ENCODE measurements at places on chromosomes 4 and X.
A peak's percentile ranks its signal among the peaks of the same experiment; 100 is the strongest.

DNA sequence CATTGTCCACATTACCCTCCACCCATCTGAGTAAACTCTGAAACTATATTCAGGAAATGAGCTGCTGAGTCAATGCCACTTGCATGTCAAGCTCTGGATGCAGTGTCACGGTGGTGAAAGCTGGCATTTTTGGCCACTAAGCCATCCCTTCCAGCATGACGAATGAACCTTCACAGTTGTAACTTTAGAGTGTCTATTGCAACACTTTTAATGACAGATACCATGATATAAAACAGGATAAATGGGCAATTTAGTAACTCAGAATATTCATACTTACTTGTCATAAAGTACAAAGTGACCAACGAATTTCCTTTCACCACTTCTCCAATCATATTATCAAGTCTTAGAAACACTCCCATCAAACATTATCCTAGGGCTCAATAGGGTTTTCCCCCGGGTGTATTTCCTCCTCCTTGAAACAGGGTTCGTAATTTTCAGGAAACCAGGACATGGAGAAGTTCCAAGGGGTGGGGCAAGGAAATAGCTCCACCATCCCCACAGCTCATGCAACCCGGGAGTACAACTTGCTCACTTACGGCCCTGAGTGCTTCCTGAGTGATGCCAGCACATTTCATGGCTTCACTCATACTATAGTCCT is 73.1 kb downstream of the MTHFD2L start:
- no peak for DNase-seq

GRCh38 chr4:60744767-60745166 is 455.4 kb upstream of the ADGRL3 start:
- DNase-seq = no peak

DNA sequence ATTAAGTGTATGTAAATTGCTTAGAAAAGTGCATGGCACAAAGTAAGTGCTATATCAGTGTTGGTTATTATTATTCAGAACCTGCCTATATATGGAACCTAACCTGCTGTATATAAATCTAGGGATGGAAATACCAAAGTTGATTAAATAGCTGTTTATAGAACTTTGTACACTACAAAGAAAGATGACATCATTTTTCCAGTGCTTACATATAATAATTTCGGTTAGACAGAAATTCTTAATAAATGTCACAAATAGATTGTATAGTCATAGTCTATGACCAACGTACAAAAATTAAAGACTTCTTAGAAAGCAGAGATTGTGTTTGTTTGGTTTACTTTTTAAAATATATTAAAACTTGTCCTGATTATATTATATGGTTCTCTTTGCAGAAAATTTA is 4.4 kb downstream of the GYPB start:
- DNase-seq = no peak

DNA sequence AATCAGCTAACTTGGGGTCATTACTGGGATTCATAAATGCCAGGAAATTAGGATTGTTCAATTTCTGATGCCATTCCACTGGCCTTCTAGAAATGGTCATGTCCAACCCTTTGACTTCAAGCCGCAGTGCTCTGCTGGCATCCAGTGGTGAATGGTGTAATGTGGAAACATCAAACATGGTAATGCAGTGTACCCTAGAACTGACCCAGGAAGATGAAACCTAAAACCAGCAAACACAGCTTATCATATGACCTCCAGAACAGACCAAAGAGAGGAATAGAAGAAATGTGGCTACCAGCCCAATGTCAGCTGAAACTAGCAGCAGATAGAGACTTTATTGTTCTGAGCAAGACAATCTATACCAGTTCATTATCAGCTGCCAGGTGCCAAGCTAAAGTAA is 13.8 kb downstream of the CXCL13 start:
- DNase-seq = no peak

DNA sequence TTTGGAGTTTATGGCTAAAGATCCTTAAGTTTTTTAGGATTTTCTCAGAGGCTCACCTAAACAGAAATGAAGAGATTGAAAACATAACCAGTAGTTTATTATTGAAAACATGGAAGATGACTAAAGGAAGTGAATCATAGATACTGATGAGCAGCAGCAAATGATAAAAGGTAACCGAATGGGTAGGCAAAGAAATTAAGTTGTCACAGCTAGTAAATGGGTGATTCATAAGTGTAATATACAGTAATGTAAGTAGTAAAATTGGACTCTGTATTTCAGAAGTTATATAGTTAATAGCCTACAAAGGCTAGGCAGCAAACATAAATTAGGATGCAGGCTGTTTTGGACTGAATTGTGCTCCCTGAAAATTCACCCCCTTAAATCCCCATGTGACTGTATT is 59.0 kb upstream of the ADGRA3 start:
- no peak for DNase-seq

- no peak for DNase-seq
Measured at GRCh38 chr4:3519468-3520264, 12.6 kb downstream of the LRPAP1 start.

GRCh38 chrX:53544936-53545335 is 110.8 kb upstream of the HSD17B10 start:
- DNase-seq = no peak

DNA sequence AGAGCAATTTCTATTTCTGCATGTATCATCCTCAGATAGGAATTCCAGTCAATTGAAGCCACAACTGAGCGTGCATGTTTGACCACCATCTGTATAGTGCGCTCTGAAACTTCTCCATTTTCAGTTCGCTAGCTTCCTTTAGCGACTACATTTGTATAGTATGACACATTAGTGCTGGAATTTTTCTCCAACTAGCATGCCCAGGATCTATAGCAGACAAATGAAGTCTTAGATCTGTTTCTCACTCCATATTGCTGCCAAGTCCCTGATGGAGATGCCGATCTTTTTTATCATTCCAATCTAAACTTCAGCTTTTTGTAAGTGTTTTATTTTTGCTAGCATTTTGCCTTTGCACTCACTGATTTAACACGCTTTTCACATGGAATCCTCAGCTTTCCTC is 774.8 kb upstream of the TENM3 start:
- no peak for DNase-seq

GRCh38 chrX:53494436-53494835 is 60.3 kb upstream of the HSD17B10 start:
- no peak for DNase-seq

GRCh38 chr4:155950461-155950860 is 3.2 kb downstream of the CTSO start:
- DNase-seq = no peak

DNA sequence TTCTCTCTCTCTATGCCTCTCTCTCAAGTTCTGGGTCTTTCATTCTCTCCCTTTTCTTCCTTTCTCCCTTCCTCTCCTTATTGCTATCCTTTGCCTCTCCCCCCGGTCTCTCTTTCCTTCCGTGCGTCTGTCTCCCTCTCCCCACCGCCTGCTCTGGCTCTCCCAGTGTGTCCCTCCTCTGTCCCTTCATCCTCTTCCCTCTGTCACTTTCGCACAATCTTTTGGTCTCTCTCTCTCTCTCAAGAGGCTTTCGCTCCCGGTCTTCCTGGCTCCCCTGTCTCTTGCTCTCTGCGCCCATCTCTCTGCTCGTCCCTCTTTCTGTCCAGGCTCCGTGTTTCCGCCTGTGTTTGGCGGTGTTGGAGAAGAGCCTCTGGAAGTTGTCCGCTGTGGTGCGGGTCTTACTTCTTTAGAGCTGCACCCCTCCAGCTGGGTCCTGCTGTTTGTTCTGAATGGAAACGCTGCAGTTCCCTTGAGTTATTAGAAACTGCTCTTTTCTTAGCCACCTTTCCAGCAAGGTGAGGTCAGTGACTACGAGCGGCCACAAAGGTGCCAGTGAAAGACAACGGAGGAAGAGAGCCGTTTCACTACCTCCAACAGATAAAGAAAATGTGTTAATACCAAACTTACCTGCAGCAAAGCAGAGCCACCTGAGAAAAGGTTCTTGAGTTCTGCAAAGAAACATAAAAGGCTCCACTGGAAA is 1.1 kb downstream of the BMPR1B start:
- no peak for DNase-seq

DNA sequence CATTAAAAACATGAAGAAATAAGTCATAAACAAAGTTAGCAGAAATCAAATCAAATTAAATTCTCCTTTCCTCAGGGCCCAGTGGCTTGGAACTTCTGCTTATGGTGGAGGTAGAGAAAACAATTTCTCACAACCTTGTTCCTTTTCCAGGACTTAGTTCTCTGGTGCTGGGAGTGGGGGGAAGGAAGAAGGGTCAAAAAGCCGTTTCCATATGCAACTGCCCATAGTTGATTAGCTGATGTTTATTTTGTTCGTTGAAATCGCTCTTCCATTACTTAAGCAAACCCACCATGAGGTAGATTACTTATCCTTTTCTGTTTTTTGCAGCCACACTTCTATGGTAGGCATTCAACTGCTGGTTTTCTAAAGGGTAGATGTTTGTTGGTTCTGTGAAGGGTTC is 94.2 kb downstream of the ARSJ start:
- no peak for DNase-seq

- no peak for DNase-seq
Measured at GRCh38 chrX:30981968-30982367, 89.9 kb downstream of the FTHL17 start.

DNA sequence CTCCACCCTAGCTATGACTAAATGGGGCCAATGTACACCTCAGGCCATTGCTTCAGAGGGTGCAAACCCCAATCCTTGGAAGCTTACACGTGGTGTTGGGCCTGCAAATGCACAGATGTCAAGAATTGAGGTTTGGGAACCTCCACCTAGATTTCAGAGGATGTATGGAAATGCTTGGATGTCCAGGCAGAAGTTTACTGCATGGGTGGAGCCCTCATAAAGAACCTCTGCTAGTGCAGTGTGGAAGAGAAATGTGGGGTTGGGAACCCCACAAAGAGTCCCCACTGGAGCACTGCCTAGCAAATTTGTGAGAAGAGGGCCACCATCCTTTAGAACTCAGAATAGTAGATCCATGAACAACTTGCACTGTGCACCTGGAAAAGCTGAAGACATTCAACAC is 284.1 kb downstream of the ANTXR2 start:
- no peak for DNase-seq

DNA sequence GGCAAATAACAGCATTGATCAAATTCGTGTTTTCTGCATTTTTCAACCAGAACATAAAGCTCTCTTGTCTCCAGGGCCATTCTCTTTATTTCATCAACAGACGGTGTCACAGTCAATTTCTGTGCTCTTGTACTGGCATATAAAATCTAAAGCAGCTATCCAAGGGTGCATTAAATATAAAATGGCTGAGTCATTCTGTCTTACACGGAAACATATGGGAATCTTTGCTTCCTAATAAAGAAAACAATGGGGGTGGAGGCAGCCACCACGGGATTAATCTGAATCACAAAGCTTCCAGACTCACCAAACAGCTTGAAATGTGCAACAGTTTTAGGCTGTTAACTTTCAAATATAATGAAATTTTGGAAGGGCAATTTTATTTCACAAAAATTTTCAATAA is 132.6 kb downstream of the IL15 start:
- no peak for DNase-seq

- DNase-seq = no peak
Measured at GRCh38 chr4:95061220-95061619, 303.5 kb downstream of the BMPR1B start.

DNA sequence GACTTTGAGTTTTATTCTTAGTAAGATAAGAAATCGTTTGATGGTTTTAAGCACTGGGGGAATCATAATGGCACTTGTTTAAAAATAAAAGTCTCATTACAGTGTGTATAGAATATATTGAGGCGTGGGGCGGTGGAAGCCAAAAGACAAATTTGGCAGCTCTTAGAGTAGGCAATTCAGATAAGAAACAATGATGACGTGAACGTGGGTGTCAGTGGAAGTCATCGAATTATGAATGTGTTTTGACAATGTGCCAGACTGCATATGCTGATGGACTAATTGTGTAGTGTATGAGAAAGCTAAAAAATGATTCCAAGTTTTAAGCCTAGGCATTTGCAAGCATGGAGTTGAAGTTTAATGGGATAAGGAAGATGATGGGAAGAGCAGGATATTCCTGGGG is 35.8 kb downstream of the SPANXD start:
- DNase-seq = no peak

DNA sequence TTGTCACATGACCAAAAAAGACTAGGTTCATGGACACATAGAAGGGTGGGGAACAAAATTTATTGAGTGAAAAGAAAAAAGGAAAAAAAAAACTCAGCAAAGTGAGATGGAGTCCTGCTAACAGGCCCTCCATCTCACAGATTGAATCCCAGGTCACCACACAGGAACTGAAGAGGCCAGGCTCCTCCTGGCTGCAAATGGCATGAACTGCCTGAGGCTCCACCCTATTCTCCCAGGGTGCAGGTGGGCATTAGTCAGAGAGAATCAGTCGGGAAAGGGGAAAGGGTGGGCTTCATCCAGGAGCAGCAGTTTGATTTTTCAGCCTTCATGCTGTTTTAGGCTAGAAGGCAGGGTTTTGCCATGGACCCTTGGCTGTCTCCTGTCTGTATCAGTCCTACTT is 128.5 kb upstream of the GRID2 start:
- DNase-seq = no peak

DNA sequence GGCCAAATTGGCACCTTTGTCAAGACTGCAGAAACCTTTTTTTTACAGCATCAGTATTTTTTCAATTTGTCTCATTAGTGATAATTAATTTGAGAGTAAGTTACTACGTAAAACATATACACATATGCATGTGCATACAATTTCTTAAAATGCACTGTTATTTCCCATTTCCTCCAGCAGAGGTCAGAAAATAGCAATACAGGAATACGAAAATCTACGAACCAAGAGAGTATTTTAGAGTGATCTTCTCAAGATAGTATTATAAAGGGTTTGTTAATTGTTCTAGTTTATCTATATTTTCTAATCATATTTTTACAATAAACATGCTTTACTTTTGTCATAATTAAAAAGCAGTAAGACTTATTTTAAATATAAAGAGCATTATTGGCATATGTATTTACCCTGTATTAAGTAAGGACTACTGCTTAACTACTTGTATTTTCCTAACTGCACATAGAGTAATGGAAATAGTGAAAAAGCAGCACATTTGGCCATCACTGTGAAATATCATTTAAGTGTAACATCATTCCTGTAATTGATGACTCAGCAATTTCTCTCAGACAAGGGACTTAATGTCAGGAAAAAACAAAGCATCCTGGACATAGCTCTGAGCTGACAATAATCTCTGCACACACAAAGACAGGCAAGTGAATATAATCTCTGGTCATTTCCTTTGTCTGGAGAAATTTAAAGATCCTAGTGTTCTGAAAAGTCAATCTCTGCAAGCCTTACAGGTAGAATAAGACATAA is 45.6 kb downstream of the MAOB start:
- DNase-seq = peak; percentile 32

DNA sequence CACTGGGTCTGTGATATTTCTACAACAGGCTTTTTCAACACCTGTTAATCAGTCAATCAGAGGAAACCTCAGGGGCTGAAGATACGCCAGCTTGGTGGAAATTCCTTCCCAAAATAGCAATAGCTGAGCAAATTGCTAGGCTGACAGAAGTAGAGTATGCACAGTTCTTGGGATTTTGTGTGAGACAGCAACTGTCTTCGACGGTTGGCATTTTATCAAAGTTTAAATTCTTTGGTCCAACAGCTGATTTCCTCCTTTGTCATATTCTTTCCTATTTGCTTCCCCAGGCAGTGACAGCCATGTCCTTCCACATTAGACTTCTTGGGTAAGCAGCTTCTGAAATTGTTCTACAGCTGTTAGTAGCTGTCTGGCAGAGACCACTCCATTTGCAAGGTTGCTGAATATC is 8.0 kb upstream of the PALLD start:
- DNase-seq = no peak

- DNase-seq = peak; percentile 82
Measured at GRCh38 chrX:130086447-130087206, 23.7 kb downstream of the ELF4 start.
